GDM1 (cell line): ENCODE measurements at places on chromosomes 3 and 15.

DNA sequence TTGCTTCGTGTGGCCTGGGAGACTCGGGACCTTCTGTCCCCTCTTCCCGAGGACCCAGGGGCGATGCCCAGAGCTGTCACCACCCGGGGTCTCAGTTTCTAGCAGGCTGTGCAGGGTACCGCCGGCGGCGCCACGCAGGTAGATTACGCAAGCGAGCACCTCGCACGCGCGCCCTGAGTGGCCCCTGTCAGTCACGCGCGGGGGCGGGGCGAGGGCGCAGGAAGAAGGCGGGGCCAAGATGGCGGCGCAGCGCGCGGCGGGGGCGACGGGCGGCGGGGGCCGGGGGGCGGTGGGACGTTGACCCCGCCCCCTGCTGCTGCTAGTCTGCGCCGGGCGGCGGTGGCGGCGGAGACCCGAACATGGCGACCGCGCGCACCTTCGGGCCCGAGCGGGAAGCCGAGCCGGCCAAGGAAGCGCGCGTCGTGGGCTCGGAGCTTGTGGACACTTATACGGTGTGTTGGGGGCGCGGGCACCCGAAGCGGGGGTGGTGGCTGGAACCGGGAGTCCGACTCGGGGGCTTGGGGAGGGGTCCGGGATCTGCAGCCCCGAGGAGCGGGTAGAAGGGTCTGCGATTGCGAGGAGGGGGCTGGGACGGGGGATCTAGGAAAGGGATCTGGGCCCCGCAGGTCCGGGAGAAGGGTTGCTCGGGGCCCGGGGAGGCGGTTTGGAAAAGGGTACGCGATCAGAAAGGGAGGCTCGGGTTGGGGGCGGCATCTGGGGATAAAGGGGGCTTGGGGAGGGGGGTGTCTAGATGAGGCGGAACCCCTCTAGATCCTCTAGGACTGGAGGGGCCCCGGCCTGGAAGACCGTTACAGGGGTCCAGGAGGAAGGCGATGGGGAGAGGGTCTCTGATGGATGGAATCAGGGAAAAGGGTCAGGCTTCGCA lies at the start of gene NISCH:
NISCH (plus strand) TSS at position 322 of the 886 bp plus-strand sequence; CDS start at position 360, 38 bp downstream.
- DNase-seq: peak; percentile 79

- DNase-seq: no peak
Observed at GRCh38 chr15:79078763-79079410, 11.7 kb downstream of the RASGRF1 start.

DNA sequence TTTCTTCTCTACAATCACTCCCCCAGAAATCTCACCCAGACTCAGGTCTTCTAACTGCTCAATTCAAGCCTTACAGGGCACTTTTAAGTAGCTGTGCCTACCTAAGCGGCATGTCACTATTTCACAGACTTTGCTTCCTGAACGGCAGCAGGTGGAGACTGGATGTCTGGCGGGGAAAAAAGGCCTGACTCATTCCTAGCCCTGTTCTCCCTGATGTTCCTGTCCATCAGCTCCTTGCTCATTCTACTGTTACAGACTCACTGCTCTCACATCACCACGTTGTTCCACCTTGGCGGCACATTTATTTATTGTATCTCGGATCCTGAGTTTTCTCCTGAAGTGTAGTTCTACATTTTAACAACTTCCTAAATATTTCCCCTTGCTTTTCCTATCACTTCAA lies 52.6 kb upstream of the ATP11B start:
- DNase-seq: no peak

- no peak for DNase-seq
Observed at GRCh38 chr3:28476194-28476593, 127.6 kb upstream of the AZI2 start.

DNA sequence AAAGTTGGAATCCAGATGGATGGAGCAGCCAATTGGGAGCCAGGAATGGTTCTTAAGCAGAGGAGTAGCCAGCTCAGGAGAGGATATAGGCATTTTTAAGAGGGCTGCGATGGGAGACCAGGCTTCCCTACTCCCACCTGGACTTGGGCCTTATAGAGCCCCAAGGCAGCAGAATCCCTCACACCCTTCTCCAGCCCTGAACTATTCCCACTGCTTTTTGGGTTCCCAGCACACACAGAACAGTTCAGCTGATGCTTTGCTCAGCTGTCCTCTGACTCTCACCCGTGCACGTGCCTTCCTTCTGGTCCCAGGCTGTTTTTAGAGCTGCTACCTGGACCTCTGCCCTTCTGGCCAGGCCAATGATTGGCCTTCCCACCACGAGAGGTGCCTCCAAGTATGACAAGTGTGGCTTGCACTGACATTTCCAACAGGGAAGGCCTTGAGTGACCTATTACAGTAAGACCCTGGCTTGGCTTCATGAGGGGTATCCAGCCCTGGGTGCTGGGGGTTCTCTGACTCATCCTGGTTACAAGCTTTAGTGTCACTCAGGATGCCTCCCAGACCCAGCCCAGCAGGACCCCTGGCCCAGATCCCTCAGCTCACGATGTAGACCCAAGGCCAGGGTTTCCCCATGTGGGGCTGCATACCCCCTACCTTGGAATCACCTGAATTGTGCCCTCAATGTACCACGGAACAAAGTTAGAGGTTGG lies 25.2 kb downstream of the NOX5 start:
- DNase-seq: no peak

DNA sequence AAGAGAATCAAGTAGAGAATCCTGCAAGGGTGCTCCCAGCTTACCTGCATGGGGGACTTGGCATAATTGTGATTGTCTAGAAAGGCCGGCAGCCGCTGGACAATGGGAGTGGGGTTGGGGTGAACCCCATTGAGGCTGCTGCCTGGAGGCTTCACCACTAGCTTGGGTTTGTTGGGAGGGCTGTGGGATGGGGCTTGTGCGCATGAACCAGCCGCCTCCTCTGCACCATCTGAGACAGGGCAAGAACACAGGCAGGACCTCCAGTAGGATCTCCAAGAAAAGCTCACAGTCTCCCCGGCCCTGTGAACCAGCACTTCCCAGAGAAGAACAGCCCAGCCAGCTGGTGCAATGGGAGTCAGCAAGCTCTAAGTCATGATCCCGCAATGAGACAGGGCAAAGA lies 39.8 kb downstream of the SEMA3G start:
- DNase-seq: no peak

- no peak for DNase-seq
Observed at GRCh38 chr3:102410616-102411015, 24.2 kb upstream of the ZPLD1 start.

DNA sequence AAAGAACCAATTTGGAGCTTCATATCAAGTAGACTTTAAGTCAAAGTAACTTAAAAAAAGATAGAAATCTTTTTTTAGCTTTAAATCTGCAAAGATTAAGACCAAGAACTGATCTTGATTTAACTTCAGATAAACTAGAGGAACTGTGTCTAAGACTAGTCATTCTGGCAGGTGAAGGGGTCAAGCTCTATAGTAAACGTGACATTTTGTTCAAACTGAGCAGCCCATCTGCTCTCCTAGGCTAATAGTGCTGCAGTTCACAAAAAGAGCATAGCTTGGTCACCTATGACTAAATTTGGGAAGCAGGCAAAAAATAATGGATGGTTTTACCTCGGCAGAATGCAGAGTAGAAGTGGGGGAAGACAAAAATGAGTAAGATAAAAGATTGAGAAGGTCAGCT lies 168.8 kb upstream of the ALCAM start:
- no peak for DNase-seq

- DNase-seq: no peak
Observed at GRCh38 chr3:52852419-52852818, 17.6 kb upstream of the MUSTN1 start.

GRCh38 chr3:11509173-11510000 lies 134.3 kb downstream of the VGLL4 start:
- no peak for DNase-seq

DNA sequence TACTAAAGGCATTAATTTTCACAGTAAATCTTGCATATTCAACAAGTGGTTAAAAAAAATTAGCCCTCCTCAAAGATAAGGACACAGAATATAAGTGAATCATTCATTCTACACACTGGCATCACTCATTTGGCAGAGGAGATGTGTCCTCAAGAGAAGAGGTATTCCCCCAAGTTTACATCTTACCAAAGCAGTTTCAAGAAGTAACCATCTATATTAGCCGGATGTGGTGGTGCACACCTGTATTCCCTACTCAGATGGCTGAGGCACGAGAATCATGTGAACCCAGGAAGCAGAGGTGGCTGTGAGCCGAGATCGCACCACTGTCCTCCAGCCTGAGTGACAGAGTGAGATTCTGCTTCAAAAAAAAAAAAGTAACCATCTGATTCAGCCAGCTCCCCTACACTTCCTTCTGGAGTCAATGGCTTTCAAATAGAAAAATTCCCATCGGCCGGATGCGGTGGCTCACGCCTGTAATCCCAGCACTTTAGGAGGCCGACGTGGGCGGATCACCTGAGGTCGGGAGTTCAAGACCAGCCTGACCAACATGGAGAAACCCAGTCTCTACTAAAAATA lies 15.4 kb downstream of the RAF1 start:
- no peak for DNase-seq

- no peak for DNase-seq
Observed at GRCh38 chr3:104952146-104952972, 414.4 kb upstream of the ALCAM start.

DNA sequence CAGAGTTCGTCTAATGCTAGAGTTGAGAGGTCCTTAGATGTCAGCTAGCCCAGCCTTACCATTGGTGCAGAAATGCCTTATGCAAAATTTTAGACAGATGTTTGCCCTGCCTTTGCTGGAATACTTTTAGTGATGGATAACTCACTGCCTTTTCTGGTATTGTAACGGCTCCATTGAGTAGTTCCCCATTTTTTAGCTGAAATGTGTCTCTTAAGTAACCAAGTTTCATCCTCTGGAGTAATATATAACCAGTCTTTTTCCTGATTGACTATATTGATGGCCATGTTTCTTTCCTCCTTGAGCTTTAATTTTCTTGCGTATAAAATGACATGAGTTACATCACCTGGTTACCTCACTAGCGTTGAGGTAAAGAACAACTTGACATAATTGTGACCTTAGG lies 45.0 kb downstream of the SNRK start:
- DNase-seq: no peak
